ENCODE measurements at places on chromosomes 2 and 18.

DNA sequence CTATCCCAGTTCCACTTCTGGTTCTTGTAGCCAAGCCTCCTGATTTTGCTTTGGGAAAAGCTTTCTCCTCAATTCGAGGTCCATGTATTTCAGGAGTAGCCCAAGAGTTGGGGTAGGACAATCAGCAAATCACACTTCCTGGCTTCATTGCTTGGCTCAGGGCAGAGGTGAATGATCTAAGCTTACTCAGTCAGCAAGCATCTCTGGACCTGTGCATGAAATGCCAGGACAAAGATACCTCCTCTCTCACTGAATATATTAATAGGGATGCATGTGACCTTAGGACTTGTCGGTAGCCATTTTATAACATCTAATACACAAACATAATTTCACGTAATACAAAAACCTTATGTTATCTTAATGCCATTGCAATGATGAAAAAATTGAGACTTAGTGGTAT is 373.1 kb downstream of the TGIF1 start:
- no peak for DNase-seq

GRCh38 chr2:140154271-140154670 is 1374.1 kb upstream of the NXPH2 start:
- no peak for DNase-seq

DNA sequence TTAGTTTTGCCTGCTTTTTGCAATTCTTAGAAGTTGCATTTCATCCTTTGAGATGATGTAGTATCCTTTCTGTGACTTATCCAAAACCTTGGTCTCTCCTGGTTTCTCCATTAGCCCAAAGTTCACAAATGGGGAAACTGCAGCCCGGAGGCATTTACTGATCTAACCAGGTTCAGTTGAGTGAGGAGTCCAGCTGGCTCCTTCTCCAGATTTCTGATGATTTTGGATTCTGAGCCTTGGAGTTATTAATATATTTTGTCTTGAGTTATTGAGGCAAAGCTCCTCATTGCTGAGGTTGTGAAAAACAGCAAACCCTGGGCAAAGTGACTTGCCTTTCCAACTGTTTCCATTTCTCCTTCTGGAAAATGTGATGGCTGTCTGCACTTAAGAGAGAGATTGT is 1.7 kb downstream of the SLC1A4 start:
- DNase-seq, result no peak

- DNase-seq, result no peak
Observed at GRCh38 chr2:44398243-44398897, 36.6 kb downstream of the CAMKMT start.

DNA sequence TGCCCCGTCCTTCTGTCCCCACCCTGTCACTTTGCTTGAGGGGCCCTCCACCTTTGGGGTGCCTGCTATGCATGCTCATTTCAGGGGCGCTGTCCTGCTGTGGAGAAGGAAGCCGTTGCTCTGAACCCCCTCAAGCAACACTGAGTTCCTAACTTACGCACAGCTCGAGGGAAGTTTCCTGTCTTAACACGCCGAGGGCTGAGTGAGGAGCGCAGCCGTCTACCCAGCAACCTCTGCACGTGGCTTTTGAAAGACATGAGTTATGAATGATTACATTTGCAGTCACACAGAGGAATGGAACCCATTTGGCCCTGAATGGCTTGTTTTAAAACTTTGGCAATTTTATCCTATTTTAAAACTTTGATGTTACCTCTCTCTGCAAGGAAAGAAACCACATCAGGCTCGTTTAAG is 14.0 kb downstream of the RAMP1 start:
- no peak for DNase-seq

DNA sequence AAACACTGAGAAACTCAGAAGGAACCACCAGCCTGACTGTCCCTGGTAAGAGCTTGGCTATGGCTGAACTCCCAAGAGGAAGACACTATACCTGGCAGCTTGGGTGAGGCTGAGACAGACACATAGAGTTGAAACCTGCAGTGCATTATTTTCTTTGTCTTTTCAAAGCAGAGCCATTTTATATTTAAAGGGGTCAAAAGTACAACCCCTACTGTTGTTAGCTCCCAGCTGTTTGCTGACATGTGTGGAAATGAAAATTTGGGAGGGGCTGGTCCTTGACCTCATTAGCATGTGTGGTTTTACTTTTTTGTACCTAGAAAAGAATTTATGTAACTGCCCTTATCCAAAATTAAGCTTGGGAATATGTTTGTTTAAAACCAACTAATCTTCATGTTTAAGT is 309.0 kb downstream of the RPRM start:
- no peak for DNase-seq

GRCh38 chr18:48006415-48007175 is 76.1 kb upstream of the SMAD2 start:
- no peak for DNase-seq
